ENCODE measurements at places on chromosomes 12 and 14. TPM values are rescaled to one million over a fixed set of nuclear protein-coding genes. Genes with fewer than 3 reads are reported as not detected.

DNA sequence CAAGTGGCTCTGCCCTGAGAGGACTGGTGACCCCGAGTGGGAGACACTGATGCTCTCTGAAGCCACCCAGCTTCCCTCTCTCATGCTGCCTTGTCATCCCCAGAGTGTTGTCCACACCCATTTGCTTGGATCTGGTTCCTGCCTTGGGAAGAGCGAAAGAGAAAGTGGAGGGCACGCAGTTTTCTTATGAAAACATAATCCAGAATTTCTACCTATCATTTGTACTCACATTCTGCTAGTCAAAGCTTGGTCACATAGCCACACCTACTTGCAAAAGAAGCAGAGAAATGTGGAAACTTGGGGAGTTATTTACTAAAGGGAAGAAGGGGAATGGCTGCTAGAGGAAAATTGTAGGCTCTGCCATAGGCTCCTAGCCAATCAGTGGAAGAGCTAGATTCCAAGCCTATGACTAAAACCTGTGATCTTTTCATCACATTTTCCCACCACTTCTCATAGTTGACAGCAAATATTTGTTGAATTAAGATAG, 326.3 kb downstream of the ZFP36L1 start:
- H3K4me1 ChIP-seq, result peaks cover 15% of the 10 kb centered on the region
- H3K36me3 ChIP-seq, result peaks cover 5% of the 10 kb centered on the region
- no peak overlapping the region for H3K4me3 ChIP-seq

GRCh38 chr14:103382376-103382775, 2.8 kb upstream of the MARK3 start:
- peaks cover 12% of the 10 kb centered on the region for H3K27me3 ChIP-seq
- DNase-seq, result no peak
- H3K27ac ChIP-seq, result no peak overlapping the region
- H3K36me3 ChIP-seq, result peaks cover 4% of the 10 kb centered on the region
- H3K4me3 ChIP-seq, result no peak overlapping the region
- H3K4me1 ChIP-seq, result peaks cover 8% of the 10 kb centered on the region

DNA sequence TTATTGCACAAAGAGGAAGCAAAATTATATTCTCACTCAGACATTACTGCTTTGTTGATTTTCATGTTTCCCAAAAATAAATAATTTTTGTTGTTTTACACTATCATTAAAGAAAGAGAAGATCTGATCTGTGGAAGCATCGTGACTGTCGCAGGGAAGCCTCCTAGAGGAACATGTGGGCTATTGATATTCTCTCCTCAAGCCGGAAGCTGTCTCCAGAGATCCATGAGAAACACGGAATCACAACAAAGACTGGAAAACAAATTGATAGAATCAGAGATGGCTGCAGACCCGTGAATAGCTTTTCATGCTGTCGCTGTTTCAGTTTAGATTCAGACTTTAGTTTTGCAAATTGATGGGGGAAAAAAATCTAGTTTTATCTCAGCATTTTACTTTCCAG, 235.2 kb upstream of the TMPO start:
- peaks cover 1% of the 10 kb centered on the region for H3K27me3 ChIP-seq
- no peak overlapping the region for H3K27ac ChIP-seq
- H3K4me1 ChIP-seq, result no peaks in the 10 kb centered on the region
- no peaks in the 10 kb centered on the region for H3K36me3 ChIP-seq

- peaks cover 40% of the 10 kb centered on the region for H3K4me1 ChIP-seq
- peaks cover 26% of the 10 kb centered on the region for H3K36me3 ChIP-seq
- peak; percentile 72 for DNase-seq
- no peaks in the 10 kb centered on the region for H3K27me3 ChIP-seq
- peak overlapping the region; percentile 94 for H3K27ac ChIP-seq
Measured at GRCh38 chr12:68611094-68611805, 551 bp downstream of the RAP1B start.

- no peaks in the 10 kb centered on the region for H3K27me3 ChIP-seq
- H3K4me3 ChIP-seq, result no peak overlapping the region
- H3K4me1 ChIP-seq, result no peaks in the 10 kb centered on the region
- no peaks in the 10 kb centered on the region for H3K36me3 ChIP-seq
- no peak for DNase-seq
Measured at GRCh38 chr14:42187846-42188245, 581.2 kb downstream of the LRFN5 start.

GRCh38 chr14:58796242-58797009, 158.7 kb downstream of the DACT1 start:
- DNase-seq, result no peak
- H3K27ac ChIP-seq, result no peak overlapping the region
- peaks cover 2% of the 10 kb centered on the region for H3K27me3 ChIP-seq
- H3K4me1 ChIP-seq, result no peaks in the 10 kb centered on the region
- no peaks in the 10 kb centered on the region for H3K36me3 ChIP-seq

DNA sequence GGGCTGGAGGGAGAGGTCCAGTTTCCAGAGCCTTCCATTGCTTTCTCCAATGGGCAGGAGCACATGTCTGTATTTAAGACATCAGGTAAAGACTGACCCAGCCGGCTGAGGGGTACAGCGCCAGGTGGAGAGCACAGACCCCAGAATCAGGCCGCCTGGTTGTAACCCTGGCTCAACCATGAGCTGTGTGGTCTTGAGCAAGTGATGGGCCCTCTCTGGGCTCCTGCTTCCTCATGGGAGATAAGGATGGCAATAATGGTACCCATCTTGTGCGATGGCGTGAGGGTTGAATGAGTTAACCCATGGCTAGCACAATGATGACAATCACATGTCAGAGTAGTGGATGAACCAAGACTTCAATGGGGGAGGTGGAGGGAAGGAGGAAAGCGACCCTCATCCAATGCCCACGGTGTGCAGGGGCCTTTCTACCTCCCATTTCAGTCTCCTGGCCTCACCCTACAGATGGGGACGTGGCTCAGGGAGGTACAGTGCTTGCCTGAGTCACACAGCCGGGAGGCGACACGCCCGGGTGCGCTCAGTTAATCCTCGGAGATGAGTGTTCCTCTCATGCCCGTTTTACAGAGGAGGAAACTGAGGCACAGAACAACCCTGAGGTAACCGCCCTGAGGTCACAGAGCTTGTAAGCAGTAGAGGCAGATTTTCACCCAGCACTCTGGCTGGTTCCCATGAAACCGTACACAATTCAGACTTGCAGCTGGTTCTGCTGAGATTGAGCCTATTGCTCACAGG, 163.9 kb downstream of the RBM19 start:
- H3K36me3 ChIP-seq, result no peaks in the 10 kb centered on the region
- H3K4me3 ChIP-seq, result no peak overlapping the region
- no peaks in the 10 kb centered on the region for H3K4me1 ChIP-seq
- DNase-seq, result no peak

Gene JAG2
- total RNA-seq, result 1.8 TPM

Gene BLOC1S1
- 135 TPM for total RNA-seq

Gene KRT75
- not detected for total RNA-seq

Gene PLEKHH1
- total RNA-seq, result 1.0 TPM

- H3K4me3 ChIP-seq, result no peak overlapping the region
- no peak for DNase-seq
- H3K27ac ChIP-seq, result no peak overlapping the region
- peaks cover 3% of the 10 kb centered on the region for H3K36me3 ChIP-seq
Measured at GRCh38 chr12:107657133-107657532, 28.5 kb upstream of the PWP1 start.

- no peak overlapping the region for H3K27ac ChIP-seq
- no peaks in the 10 kb centered on the region for H3K27me3 ChIP-seq
- no peak for DNase-seq
- H3K4me1 ChIP-seq, result peaks cover 2% of the 10 kb centered on the region
- peaks cover 3% of the 10 kb centered on the region for H3K36me3 ChIP-seq
- H3K4me3 ChIP-seq, result no peak overlapping the region
Measured at GRCh38 chr12:91717804-91718203, 427.8 kb downstream of the BTG1 start.

GRCh38 chr12:53115891-53116648, 12.8 kb downstream of the SOAT2 start:
- DNase-seq, result no peak
- H3K4me1 ChIP-seq, result no peaks in the 10 kb centered on the region
- no peak overlapping the region for H3K27ac ChIP-seq
- H3K36me3 ChIP-seq, result peaks cover 9% of the 10 kb centered on the region

GRCh38 chr12:47799357-47799955, 20.2 kb downstream of the HDAC7 start:
- H3K4me1 ChIP-seq, result peaks cover 54% of the 10 kb centered on the region
- H3K27me3 ChIP-seq, result no peaks in the 10 kb centered on the region
- no peak overlapping the region for H3K4me3 ChIP-seq
- no peak for DNase-seq
- peaks cover 26% of the 10 kb centered on the region for H3K36me3 ChIP-seq

DNA sequence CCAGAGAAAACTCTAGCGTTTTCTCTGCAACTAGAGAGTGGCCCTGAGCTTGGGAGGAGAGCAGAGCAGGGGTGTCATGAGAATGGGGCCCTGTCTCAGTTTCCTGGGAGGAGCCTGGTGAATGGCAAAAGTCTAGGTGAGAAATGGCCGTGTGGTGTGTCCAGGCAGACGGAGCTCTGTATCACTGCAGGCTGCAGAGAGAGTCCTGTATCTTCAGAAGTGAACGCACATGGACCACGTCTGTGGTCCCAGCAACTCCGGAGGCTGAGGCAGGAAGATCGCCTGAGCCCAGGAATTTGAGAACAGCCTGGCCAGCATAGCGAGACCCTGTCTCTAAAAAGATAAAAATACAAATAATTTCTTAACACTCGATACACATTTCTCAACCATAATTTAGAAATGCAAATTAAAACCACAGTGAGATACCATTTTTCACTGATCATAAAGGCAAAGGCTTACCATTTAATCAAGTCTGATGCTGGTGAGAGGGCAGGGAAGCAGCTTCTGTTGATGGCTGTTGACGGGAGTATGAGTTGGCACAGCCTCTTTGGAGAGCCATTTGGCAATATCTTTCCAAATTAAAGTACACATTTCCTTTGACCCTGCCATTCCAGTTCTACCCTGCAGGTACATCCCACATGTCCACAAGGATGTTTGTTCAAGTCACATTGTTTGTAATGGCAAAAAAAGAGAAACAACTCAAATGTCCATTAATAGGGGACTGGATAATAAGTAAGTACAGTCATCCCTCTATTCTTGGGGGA, 51.0 kb downstream of the NFKBIA start:
- peak overlapping the region; percentile 49 for H3K27ac ChIP-seq
- H3K27me3 ChIP-seq, result no peaks in the 10 kb centered on the region
- H3K4me3 ChIP-seq, result no peak overlapping the region
- H3K4me1 ChIP-seq, result peaks cover 31% of the 10 kb centered on the region
- H3K36me3 ChIP-seq, result no peaks in the 10 kb centered on the region

DNA sequence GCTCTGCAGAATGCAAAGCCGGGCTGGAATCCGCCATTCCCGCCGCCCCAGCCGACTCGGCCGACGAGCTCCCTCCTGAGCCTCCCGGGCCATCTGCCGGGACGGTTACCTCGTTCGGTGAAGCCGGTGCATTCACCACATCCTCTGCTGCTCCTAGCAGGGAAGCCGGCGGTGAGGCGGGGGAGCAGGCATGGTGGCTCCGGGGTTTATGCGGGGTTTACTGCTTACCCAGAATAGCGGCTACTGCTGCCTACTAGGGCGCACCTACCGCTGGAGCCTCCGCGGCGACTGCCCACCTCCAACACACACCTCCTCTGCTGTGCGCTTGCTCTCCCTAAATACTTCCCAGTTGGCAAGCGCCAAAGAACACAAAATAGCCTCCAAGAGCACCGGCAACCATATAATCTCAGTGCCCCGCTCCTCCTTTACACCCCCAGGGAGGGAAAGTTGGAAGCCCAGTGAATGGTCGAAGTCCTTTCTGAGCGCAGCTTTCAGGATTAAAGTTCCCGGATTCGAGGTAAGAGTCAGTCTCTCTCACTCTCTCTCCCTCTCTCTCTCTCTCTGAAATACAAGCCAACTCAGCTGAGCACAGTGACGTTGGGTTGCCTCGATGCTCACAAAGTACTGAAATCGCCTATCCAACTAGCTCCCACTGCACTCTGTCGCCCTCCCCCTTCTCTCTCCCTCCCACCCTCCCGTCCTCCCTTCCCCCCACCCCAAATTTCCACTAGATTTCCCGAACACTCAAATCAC, at the start of gene TBX5:
TBX5 (minus strand) TSS at position 626 of the 753 bp plus-strand sequence. CDS start 2,246 bp downstream, outside the sequence.
- H3K27me3 ChIP-seq, result peaks cover 95% of the 10 kb centered on the region
- DNase-seq, result no peak
- H3K36me3 ChIP-seq, result peaks cover 2% of the 10 kb centered on the region
- peaks cover 9% of the 10 kb centered on the region for H3K4me1 ChIP-seq

DNA sequence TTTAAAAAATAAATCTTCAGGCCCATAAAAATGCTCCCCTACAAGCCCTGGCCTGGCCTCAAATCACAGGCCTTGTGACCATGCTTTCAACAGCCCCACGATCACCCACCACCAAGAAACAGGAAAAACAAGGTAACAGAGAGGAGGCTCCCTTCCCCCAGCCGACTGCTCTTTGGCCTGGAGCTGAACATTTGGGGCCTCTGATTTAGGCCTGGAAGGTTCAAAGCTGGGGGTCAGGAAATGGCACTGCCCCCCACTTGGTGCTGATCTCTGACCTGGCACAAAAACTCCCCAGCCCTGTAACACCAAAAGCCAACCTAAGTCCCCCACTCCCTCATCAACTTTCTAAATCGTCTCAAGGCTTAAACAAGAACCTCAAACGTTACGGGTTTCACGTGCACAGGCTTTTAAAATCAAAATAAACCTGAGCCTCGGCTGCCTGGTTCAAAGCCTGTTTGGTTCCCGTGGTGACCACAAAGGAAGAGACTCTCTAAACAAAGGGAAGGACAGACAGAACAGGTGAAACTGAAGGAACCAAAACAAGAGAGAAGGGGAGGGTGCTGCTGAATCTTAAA, 9.0 kb downstream of the ACTN1 start:
- H3K4me1 ChIP-seq, result peaks cover 65% of the 10 kb centered on the region
- H3K36me3 ChIP-seq, result peaks cover 32% of the 10 kb centered on the region
- no peaks in the 10 kb centered on the region for H3K27me3 ChIP-seq
- no peak for DNase-seq

Gene NKX2-1
- not detected for total RNA-seq

GRCh38 chr12:105740970-105741725, 397.6 kb downstream of the NUAK1 start:
- no peak overlapping the region for H3K27ac ChIP-seq
- H3K36me3 ChIP-seq, result no peaks in the 10 kb centered on the region
- H3K4me1 ChIP-seq, result no peaks in the 10 kb centered on the region
- no peak for DNase-seq
- H3K27me3 ChIP-seq, result no peaks in the 10 kb centered on the region

Measured in activated naive CD8-positive, alpha-beta T cell treated with anti-CD3 and anti-CD28 coated beads, Interleukin-2, amount 10 ng/mL, durations not matched to agents 7 days and 5 days (primary cell).